ENCODE measurements at places on chromosomes 4 and X. TPM values are rescaled to one million over a fixed set of nuclear protein-coding genes. Genes with fewer than 3 reads are reported as not detected.

DNA sequence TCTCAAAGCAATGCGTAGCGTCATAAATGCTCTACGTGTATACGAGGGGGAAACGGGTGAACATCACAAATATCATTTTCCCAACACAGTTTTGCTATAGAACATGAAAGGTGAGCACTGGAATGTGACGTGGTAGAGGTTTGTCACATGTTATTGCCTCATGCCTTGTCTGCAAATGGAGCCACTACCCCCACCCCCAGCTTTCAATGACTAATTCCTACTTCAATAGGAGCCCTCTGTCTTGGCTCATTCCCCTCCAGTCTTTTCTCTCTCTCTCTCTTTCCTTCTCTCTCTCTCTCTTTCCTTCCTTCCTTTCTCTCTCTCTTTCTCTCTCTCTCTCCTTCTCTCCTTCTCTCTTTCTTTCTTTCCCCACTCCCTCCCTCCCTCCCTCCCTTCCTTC, 127.0 kb downstream of the STOX2 start:
- DNase-seq: no peak

DNA sequence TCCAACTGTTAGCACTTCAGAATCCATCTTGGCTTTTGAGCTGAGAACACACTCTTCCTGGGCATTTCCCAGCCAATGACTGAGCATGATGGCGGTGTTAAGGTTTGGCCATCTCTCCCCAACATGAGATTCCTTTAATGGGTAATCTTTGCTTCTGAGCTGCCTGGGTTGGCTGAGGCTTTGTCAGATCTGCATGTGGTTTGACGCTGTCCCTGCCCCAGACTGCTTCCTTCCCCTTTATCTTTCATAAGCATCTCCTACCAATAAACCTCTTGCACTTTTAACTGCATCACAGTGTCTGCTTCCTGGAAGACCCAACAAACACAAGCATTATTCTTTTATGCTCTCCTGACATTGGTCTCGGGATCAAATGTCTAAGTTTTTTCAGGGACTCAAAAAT, 31.5 kb upstream of the DIPK2B start:
- no peak for DNase-seq

MAGED4 gene
- polyA plus RNA-seq: 42.8 TPM

DNA sequence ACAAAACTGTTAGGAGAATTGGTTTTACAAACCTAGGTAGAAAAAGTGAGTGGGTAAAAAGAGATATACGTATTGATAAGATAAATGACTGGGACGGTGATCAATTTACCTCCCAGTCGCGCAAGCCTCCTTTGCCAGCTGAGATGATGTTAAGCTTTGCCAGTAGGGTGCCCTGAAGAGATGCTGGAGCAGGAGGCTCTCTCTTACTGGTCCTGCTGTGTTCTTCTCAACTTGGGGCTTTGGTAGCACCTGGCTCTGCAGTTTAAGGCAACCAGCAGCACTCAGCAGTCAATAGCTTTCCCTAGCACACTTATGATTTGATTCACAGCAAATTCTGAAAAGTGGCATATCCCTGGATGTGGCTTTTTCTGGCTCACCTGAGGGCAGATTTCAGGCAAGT, 1461.7 kb downstream of the ADGRL3 start:
- no peak for DNase-seq

NAA11 gene
- polyA plus RNA-seq: not detected

TRIM60 gene
- polyA plus RNA-seq: not detected

DNA sequence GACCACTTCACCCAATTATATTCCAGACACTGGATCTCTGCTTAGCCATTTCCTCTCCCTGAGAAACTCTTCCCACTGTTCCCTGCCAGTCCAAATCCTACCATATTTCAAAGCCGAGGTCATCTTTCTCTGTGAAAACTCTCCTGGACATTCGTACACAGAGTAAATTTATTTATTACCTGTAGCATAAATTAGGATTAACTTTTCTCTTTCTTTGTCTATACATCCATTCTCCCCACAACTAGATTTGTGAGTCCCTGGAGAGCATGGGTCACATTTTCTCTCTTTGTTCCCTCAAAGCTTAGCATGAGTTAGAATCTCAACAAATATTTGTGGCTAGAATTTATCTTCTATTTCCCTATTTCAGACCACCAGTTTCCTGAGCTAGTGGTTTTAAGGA, 27.8 kb upstream of the SMIM10 start:
- no peak for DNase-seq

- DNase-seq: no peak
These were observed 1651.9 kb downstream of the C4orf33 start for GRCh38 chr4:130747842-130748241.

SHROOM4 gene
- polyA plus RNA-seq: 16.3 TPM

Data from right renal cortex interstitium (tissue), 3 donors.